ENCODE measurements at places on chromosomes 4 and X. TPM values are rescaled to one million over a fixed set of nuclear protein-coding genes. Genes with fewer than 3 reads are reported as not detected.

The CLDN34 gene
- total RNA-seq = not detected

The ZNF630 gene
- 0.49 TPM for total RNA-seq

The ARHGAP24 gene
- 3.9 TPM for total RNA-seq

The CYLC1 gene
- total RNA-seq = not detected

The HTR2C gene
- total RNA-seq = not detected

The VEGFC gene
- total RNA-seq = 11.2 TPM

The CABS1 gene
- total RNA-seq = not detected

The MAP9 gene
- total RNA-seq = 5.2 TPM

The TRIM75 gene
- total RNA-seq = not detected

The RHOXF2 gene
- total RNA-seq = not detected

The SPANXC gene
- total RNA-seq = 0.74 TPM

The S100G gene
- not detected for total RNA-seq

The FAM184B gene
- 0.07 TPM for total RNA-seq

The LDOC1 gene
- total RNA-seq = 105 TPM

The MAGIX gene
- 3.7 TPM for total RNA-seq

The ZNF711 gene
- total RNA-seq = 1.1 TPM

The FAM199X gene
- total RNA-seq = 19.4 TPM

The VCX3B gene
- total RNA-seq = not detected

The STATH gene
- total RNA-seq = not detected

The BTC gene
- 1.3 TPM for total RNA-seq

The PNMA5 gene
- total RNA-seq = not detected

The ARHGAP36 gene
- total RNA-seq = not detected
